ENCODE measurements at places on chromosomes 1 and 21.

DNA sequence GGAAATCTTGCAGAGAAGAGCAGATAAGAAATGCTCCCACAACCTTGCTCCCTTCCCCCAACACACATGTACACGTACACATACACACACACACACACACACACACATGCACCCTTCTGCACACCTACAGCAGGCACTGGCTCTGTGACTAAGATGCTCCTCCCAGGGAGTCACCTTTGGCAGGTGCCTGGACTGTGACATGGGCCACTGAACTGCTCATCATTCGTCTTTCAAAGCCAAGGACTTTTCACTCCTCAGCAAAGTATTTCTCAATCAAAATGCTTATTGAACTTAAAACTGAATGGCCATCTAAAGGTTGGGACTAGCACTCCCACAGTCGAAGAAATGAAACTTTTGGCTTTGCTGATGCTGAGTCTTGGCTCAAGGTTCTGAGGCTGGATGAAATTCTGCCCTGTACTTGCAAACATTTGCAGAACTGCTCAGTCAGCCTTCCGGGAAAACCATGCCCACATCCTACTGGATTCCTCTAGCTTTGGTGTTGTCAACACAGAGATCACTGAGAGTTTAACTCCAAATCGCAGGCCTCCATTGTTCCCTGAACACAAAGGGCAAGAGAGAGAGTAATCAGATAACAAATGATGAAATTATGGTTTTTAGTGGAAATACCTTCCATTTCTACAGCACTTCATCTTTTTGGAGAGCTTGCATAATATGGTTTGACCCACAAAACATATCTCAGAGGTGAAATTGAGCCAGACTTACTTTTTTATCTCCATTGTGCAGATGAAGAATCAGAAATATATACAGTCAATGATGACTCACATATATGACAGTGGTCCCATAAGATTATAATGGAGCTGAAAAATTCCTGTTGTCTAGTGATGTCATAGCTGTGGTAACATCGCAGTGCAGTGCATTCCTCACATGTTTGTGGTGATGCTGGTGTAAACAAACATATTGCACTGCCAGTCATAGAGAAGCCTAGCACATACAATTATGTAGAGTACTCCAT is 72.4 kb upstream of the BCAR3 start:
- no peak for DNase-seq

- DNase-seq, result peak; percentile 42
Measured at GRCh38 chr1:244409701-244410100, 42.0 kb downstream of the ADSS2 start.

- no peak for DNase-seq
Measured at GRCh38 chr1:94100129-94100784, 20.7 kb downstream of the ABCA4 start.

GRCh38 chr1:26744075-26744959 is 43.4 kb upstream of the PIGV start:
- peak; percentile 97 for DNase-seq

GRCh38 chr1:108000184-108000583 is 35.2 kb upstream of the VAV3 start:
- DNase-seq, result no peak

DNA sequence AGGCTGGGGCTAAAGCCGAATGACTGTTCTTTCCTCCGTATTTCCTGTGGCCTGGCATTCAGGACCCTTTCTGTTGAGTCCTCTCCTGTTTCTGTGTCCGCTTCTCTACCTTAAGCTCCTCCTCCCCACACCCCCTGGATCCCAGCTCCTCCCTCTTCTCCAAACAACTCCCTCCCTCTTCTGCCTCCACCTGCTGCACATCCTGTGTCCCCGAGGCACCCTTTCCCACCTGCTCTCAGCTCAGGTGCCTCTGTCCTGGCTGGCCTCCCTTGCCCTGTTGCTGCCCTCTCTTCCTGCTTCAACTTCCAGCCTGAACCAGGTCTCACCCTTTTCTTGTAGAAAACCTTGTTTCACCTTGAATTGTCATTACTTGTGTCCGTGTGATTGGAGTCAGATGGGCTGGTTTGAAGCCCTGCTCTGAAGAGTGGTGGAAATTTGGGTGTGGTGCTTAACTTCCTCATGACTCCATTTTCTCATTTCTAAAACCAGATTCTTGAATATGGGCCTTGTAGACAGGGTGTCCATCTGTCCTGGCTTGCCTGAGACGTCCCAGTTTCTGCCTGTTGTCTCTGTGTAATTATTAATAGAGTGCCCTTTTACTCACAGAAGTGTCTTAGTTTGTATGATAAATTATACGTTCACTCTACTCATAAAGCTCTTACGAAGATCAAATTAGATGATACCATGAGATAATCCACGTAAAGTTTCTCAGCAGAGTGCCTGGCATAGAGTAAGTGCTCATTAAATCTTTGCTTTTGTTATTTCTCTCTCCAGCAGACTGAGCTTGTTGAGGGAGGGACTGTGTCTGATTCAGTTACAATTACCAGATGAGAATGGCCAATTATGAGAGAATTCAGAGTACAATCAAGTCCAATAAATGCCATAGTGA is 58.9 kb upstream of the TRABD2B start:
- DNase-seq, result no peak

DNA sequence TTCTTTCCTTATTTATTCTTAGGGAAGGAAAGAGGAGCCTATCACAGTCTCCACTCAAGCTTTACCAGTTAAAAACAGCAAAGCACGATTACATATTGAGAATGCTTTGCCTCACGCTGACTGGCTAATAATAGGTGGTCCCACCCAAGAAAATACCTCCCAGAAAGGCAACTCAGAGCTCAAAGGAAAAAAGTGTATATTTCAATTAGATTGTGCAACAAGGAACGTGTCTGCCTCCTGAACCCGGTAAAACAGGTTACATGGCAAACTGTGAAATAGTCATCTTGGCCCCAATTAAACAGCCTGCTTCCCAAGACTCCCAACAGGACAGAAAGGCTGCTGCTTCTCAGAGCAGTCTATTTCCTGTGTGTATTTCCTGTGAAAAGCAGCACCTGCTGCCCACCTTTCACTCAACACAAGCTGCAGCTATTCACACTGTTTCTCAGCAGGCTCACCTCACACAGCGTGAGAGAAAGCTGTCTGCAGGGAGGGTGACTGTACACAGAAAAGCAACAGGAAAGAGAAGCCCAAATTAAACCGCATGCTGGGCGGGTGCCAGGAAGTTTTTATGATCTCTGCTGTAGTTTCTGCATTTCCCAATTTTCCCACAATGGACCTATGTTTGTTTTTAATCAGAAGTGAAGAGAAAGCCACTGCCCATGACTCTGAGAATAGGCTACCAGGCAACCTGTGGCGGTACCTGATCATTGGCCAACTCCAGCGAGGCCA is 44.0 kb downstream of the URB1 start:
- DNase-seq, result no peak

DNA sequence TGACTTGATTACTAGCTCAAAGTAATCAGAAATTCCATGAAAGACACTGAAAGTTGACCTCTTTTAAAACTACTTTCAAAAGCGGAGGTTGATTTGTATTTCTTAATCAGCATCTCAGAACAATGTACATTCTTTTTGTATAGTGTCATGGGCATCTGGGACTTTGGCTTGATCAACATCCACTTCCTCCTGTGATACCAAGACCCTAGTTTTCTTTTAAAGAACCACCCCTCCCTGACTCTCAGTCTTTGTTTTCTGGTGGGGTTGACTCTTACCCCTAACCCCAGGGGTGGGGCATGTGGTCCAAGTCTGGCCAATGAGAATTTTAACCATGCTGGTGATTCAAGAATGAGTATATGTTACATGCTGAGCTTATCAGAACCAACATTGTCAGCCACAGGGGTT is 21.7 kb upstream of the IRF2BP2 start:
- no peak for DNase-seq

DNA sequence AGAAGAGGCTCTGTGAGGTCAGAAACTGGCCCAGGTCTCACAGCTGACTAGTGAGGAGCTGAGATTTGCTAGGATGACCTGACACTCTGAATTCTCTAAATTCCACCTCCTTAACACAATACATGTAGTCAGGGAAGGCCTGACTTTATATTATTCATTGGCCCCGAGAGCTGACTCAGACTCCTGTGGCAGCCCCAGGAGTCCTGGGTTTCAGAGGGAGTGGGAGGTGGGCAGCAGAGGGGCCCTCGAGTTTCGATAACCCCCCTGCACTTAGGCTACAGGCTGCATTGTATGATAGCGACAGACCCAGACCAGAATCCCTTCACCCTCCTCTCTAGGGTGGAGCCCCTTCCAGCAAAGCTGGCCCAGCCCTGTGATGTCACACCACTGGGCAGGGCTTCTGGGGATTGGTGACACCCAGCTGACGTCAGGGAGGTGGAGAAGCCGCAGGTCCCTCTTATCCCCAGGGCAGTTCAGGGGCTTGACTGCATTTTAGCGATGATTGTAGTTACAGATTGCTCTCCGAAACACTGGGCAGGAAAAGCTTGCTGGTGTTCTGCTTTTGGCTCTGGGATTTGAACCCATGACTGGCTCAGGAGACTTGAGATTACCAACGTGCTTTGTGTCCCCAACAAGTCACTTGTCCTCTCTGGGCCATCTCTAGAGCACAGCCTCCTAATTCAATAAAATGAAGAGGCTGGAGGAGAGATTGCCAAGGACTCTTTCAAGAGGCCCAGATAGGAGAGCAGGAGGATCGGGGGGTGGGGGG is 17.0 kb upstream of the GPR37L1 start:
- DNase-seq, result no peak
